ENCODE measurements at places on chromosomes 7 and 10. TPM values are rescaled to one million over a fixed set of nuclear protein-coding genes. Genes with fewer than 3 reads are reported as not detected.

Gene HTR5A
- total RNA-seq, result not detected

Gene HMX2
- 0.11 TPM for total RNA-seq

GRCh38 chr10:89091496-89091895, 100.9 kb downstream of the FAS start:
- no peak for DNase-seq

Gene EGFR
- 0.30 TPM for total RNA-seq

Gene GSTO2
- 0.33 TPM for total RNA-seq

DNA sequence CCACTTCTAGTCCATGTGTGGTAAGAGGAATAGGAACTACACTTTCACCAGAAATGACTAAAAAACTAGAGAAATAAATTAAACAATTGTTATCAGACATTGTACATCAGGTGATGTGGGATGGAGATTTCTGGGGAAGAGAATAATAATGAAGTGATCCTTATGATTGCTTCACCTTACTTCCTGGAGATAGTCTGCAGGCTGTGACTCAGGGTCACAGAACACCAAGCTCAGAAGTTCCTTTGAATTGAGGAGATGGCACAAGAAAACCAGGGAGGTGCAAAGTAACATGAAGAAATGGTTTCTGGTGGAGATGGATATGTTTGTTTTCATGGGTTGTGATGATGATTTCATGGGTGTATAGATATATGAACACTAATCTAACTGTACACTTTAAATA, 44.5 kb downstream of the ZWINT start:
- DNase-seq, result no peak

DNA sequence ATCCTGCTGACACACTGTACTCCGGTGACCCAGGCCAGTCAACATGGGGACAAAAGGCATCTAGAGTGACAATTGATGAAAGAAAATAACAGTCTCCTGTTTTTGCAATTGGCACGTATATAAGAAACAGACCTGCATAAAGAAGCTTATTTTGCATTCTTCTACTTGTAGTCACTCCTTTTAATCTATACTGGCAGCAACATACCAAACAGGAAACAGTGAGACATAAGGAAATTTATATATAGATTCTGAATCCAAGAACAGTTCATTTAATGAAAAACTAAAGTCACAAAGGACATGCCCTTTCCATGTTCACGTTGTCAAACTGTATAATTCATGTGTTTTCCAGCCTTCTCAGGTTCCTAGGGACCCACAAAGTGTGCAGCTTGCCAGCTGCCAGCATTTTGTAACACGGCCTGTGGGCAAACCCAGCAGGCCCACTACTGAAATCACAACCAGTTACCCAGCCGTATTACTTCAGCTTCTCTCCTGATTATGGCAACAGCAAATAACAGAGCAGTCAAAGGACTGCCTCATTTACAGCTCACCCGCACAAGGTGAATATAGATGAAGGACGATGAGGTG, 72.3 kb downstream of the AMPH start:
- DNase-seq, result no peak

All from activated T-cell treated with anti-CD3 and anti-CD28 coated beads, Interleukin-2, amount 50 U/mL, for 4 hours (primary cell).